HFFc6 (cell line): ENCODE measurements at places on chromosomes 11 and 22. TPM values are rescaled to one million over a fixed set of nuclear protein-coding genes. Genes with fewer than 3 reads are reported as not detected.

The C11orf91 gene
- 0.57 TPM in 1 of 2 replicates, not detected in the other for total RNA-seq

GRCh38 chr11:47570651-47571356, 5.4 kb downstream of the PTPMT1 start:
- H3K4me1 ChIP-seq = peaks cover 41% of the 10 kb centered on the region
- no peak overlapping the region for H3K4me3 ChIP-seq
- no peaks in the 10 kb centered on the region for H3K27me3 ChIP-seq
- DNase-seq = no peak

DNA sequence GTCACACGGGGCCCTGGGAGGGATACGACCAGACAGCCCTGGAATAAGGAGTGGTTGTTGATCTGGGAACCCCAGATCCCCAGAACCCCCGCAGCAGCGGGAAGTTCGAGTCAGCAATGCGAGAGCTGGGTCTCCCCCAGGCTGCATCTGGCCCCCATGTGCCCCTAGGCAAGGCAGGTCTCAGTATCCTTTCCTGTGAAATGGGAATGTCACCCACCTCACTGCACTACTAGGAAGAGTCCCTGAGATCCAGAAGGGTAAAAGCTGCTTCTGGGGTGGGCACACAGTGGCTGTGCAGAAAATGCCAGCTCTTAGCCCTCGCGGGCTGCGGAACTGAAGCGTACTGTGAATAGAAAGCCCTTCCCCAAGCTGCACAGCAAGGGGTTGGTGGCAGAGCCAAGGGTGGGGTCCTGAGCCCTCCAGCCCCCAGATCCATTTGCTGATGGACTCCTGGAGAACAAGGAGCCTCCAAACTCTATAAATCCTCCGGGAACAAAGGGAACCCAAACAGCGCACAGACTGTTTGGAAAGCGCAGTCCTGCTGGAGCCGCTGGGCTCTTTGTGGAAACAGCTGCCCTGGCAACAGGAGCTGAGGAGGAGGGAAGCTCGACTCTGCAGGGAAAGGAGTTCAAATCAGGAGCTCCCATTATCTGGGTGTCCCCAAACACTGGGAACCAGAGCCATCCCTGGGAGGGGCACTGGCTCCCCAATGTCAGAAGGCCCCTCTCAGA, 68.2 kb upstream of the SHISAL1 start:
- H3K36me3 ChIP-seq = no peaks in the 10 kb centered on the region
- H3K4me3 ChIP-seq = no peak overlapping the region
- no peaks in the 10 kb centered on the region for H3K4me1 ChIP-seq
- no peak overlapping the region for H3K27ac ChIP-seq
- no peak for DNase-seq

- peak; percentile 62 for DNase-seq
- peak overlapping the region; percentile 78 for H3K4me3 ChIP-seq
- peak overlapping the region; percentile 94 for H3K27ac ChIP-seq
- peaks cover 27% of the 10 kb centered on the region for H3K4me1 ChIP-seq
- no peaks in the 10 kb centered on the region for H3K27me3 ChIP-seq
These were observed 265.5 kb upstream of the NARS2 start for GRCh38 chr11:78840200-78840599.

GRCh38 chr22:16717699-16718558, 107.3 kb downstream of the XKR3 start:
- H3K4me1 ChIP-seq = no peaks in the 10 kb centered on the region
- peaks cover 4% of the 10 kb centered on the region; the same call in 1 of the 2 replicates for H3K36me3 ChIP-seq
- no peak for DNase-seq
- no peaks in the 10 kb centered on the region for H3K27me3 ChIP-seq
- no peak overlapping the region for H3K27ac ChIP-seq

DNA sequence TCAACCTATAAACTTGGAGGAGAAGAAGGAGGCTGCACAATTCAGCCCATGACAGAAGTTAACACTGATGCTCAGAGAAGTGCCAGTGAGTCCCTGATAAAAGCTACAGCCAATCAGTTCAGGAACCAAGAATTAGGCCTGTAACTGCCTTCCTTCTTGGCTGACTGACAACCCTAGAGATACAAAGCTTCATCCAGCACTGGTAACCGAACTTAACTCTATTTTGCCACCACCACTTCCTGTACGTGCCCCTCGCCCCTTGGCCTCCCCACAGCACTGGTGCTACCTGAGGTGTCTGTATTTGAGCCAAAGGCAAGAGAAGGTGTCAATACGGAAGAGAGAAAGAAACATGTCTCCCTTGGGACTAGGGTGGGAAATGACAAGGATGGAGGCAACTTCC, 40.1 kb upstream of the POU2AF1 start:
- no peaks in the 10 kb centered on the region for H3K36me3 ChIP-seq
- peaks cover 48% of the 10 kb centered on the region for H3K27me3 ChIP-seq
- H3K4me1 ChIP-seq = no peaks in the 10 kb centered on the region
- no peak overlapping the region for H3K27ac ChIP-seq
- H3K4me3 ChIP-seq = no peak overlapping the region
